GM23338 (cell line): ENCODE measurements at places on chromosomes 11 and 22. TPM values are rescaled to one million over a fixed set of nuclear protein-coding genes. Genes with fewer than 3 reads are reported as not detected.
A peak's percentile ranks its signal among the peaks of the same experiment; 100 is the strongest.

- DNase-seq = no peak
These were observed 2.8 kb downstream of the GRK3 start for GRCh38 chr22:25567251-25567675.

DNA sequence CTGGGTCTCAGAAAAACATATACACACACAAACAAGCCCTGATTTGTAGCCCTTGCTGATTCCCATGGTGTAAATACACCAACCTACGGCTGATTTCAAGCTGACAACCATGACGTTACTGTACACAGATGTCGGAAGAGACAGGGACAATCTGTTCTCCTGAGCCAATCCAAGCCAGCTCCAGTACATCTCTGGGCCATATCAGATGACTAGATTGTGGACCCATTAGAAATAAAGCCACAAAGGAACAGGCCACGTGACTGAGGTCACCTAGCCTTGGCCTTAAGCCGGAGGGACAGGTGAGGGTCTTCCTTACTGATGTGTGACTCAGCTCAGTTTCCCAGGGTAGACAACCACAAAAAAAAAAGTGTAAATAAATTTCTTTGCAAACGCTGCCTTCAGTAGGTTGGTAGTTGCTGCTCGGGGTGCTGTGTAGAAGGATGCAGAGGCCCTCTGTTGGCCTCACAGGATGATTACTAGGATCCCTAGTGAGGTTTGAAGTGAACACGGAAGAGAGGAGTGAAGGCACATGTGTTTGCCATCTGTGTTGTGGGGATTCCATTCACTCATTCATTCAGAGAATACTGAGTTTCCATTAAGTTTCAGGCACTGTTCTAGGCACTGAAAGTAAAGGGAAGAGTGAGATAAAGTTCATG lies 99.0 kb upstream of the LARGE1 start:
- peak; percentile 4 for DNase-seq

- DNase-seq = no peak
These were observed 4.4 kb downstream of the ARRB1 start for GRCh38 chr11:75346912-75347647.

- DNase-seq = no peak
These were observed 2.2 kb downstream of the LAYN start for GRCh38 chr11:111542606-111543275.

GRCh38 chr22:40648386-40648785 lies 11.9 kb upstream of the MRTFA start:
- DNase-seq = no peak

GRCh38 chr22:25488244-25489020 lies 76.0 kb upstream of the GRK3 start:
- no peak for DNase-seq

- peak; percentile 91 for DNase-seq
These were observed 25.7 kb upstream of the HMGXB4 start for GRCh38 chr22:35231585-35232084.

GRCh38 chr11:19772480-19772879 lies 59.8 kb downstream of the NAV2 start:
- peak; percentile 93 for DNase-seq

DNA sequence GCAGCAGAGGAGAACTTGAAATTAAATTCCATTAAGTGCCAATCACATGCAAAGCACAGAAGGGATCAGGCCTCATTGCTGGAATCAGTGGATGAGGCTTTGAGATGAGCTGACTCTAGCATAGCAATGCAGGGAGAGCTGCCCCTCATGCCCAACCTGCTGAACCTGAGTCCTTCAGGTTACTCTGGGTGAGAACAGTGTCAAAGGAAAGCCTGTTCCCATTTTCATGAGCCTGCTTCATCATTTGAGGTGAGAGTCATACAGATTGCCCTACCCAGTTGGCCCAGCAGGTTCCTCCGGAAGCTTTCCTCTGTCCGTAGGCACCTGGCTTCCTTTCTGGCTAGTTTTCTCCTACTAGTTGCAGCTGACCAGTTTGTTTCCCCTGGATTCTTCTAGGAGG lies 25.9 kb upstream of the ZBTB16 start:
- no peak for DNase-seq

DNA sequence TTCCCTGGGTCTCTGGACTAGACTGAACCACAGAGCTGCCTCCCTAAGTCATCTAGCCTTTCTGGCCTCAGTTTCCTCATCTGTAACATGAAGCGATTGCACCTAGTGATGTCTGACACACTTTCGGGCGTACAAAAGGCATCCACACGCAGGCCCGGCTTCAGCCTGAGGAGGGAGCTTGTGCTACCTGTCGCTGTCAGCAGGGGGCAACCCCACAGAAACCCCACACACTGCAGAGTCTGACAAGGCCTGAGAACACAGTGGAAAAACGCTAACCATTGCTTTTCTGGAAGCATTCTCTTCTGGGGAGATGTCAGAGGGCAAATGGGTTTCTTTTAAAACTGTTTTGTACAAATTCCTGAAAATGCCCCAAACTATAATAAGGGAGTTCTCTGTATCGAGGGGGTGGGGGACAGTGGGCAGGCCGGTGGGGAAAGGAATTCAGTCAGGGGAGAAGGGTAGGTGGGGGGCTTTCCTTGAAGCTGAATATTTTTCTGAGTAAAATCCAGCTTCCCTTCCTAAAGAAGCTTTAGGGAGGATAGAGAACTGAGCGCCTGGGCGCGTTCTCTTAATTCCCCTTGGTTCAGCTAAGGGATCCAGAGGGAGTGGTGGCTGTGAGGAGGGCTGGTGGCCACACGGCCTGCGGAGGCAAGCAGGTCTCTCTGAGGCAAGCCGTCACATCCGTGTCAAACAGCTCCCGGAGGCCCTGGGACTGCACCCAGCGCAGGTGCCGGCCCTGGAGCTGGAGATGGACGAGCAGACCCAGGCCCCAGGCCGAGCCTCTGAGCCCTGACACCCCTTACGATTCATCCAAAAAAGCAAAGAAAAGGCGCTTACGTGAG lies 533 bp downstream of the ELF5 start:
- peak; percentile 88 for DNase-seq

DNA sequence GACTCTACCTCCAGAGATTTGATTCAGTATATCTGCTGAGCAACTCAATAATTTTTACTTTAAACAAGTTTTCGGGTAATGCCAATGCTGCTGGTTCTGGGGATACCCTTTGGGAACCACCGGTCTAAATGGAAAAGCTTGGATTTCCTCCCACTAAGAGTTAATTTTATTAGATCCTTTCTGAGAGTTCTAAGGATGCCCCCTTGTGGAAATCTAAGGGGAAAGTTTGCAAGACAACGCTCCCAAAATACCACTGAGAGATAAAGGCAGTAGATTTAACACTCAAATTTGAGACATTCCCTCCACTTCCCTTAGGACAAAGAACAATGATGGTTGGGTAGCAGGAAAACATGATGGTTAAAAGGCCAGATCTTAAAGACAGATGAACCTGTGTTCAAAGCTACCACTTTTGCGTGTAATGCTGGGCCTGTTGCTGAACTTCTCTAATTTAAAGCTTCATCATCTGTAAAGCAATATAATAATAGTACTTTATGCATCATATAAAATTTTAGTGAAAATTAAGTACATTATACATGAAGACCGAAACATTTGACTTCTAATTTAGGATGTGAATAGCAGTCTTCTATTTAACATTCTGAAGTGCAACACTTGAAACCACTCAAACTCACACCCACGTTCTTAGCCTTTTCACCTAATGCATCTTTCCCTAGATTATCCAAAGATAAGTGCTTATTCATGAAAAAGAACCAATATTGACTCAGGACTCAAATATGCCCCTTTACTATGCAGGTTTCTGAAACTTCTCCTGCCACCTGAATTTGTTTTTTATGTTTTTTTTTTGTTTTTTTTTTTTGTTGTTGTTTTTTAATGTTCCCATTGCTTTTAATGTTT lies 110.1 kb upstream of the LUZP2 start:
- peak; percentile 83 for DNase-seq

GRCh38 chr22:41827671-41828070 lies 5.2 kb upstream of the SREBF2 start:
- no peak for DNase-seq

Gene OR52N4
- 0.27 TPM in 1 of 2 replicates, not detected in the other for total RNA-seq

Gene IGSF22
- total RNA-seq = not detected in 2 replicates

Gene ACTN3
- total RNA-seq = 3.8 and 6.3 TPM in 2 replicates

Gene ROM1
- total RNA-seq = 0.24 TPM in 1 of 2 replicates, not detected in the other

Gene SERPING1
- total RNA-seq = 40.8 and 42.3 TPM in 2 replicates
